ENCODE measurements at places on chromosomes 1 and 21. TPM values are rescaled to one million over a fixed set of nuclear protein-coding genes. Genes with fewer than 3 reads are reported as not detected.

Gene KIF26B
- total RNA-seq, result 0.49 TPM

Gene CYP4X1
- 3.7 TPM for total RNA-seq

Gene KPRP
- not detected for total RNA-seq

Gene CCDC185
- not detected for total RNA-seq

Gene AGRN
- 75.6 TPM for total RNA-seq

Measured in endothelial cell of umbilical vein (primary cell).